ENCODE measurements at places on chromosomes 1 and 21.
A peak's percentile ranks its signal among the peaks of the same experiment; 100 is the strongest.

DNA sequence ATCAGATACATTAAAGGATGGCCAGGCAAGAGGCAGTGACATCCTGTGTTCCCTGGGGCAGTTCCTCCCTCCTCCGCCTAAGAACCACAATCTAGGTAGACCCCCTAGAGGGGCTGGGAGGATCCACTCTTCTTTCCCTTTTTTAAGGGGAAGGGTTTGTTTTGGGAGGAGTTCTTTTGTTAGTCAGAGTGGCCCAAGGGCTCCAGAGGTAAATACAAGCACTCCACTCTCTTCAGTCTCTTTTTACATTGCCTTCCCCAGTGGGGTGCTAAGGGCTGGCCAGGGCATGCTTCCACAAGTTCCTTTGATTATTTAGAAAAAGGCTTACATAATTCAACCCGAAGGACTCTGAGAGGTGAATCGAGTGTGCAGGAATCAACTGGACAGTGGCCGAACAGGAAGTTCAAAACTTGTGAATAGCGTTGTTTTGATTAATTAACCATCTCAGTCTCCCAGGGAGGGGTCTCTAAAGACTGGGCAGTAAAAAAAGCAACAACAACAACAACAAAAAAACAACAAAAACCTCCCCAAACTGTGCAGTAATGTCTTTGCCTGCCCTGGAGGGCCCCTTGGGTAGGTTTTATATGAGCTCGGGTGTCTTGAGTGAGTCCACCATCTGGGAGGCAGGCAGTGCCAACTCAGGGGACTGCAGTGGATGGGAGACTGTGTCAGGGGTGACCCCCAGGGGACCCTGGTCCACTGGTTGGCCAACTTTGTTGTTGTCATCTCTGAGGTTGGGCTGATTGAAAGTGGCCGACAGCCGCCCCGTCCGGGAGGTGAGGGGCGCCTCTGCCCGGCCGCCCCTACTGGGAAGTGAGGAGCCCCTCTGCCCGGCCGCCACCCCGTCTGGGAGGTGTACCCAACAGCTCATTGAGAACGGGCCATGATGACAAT lies 33.2 kb upstream of the ENO1 start:
- H3K36me3 ChIP-seq: peaks cover 52% of the 10 kb centered on the region
- H3K4me3 ChIP-seq: peak overlapping the region; percentile 10
- H3K27me3 ChIP-seq: no peaks in the 10 kb centered on the region
- H3K27ac ChIP-seq: peak overlapping the region; percentile 79

GRCh38 chr1:83574791-83575190 lies 424.1 kb downstream of the TTLL7 start:
- H3K27me3 ChIP-seq: no peaks in the 10 kb centered on the region
- H3K36me3 ChIP-seq: no peaks in the 10 kb centered on the region
- no peaks in the 10 kb centered on the region for H3K4me1 ChIP-seq
- DNase-seq: no peak
- no peak overlapping the region for H3K4me3 ChIP-seq

- H3K27me3 ChIP-seq: peaks cover 59% of the 10 kb centered on the region
- H3K4me1 ChIP-seq: peaks cover 16% of the 10 kb centered on the region
- no peak overlapping the region for H3K27ac ChIP-seq
- no peak for DNase-seq
These were observed 40.1 kb downstream of the PTAFR start for GRCh38 chr1:28136169-28136921.

DNA sequence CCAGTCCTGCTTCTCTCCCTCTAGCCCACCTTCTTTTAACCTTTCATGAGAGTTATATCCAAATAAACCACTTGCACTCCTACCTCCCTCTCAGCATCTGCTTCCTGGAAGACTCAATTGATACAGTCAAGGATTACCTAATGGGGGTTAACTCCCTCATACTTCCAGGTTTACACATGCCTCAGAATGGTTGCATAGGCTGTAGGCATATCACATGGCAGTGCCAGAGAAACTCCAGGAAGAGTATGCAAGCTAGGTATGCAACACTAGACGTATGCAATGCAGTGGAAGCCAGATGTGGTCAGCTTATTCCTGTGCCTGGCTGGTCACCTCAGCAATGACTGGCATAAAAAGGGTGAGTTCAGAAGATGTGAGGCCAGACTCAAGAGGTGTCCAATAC lies 32.7 kb upstream of the VANGL1 start:
- H3K36me3 ChIP-seq: no peaks in the 10 kb centered on the region

DNA sequence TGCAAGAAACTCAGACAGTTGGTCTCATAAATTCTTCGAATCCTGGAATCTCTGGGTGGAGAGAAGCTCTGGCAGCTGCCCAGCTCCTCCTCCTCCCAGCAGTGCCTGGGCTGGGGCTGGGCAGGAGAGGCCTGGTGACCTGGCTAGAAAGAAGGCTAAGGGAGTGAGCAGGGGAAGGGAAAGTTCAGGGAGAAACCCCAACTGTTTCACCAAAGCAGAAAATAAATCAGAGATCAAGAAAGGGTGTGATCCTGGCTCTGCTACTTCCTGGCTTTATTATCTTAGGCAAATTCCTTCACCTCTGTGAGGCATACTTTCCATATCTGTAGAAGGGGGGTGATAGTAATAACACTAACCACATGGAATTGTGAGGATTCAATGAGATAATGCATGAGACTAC lies 8.8 kb upstream of the COL16A1 start:
- no peak overlapping the region for H3K27ac ChIP-seq
- no peaks in the 10 kb centered on the region for H3K36me3 ChIP-seq
- peaks cover 65% of the 10 kb centered on the region for H3K27me3 ChIP-seq
- peaks cover 10% of the 10 kb centered on the region for H3K4me1 ChIP-seq

GRCh38 chr1:214002472-214002871 lies 14.7 kb downstream of the PROX1 start:
- H3K27ac ChIP-seq: no peak overlapping the region
- no peak for DNase-seq
- H3K4me1 ChIP-seq: no peaks in the 10 kb centered on the region
- no peak overlapping the region for H3K4me3 ChIP-seq
- no peaks in the 10 kb centered on the region for H3K27me3 ChIP-seq

GRCh38 chr1:62589321-62589720 lies 8.0 kb upstream of the ANGPTL3 start:
- DNase-seq: no peak
- H3K27ac ChIP-seq: no peak overlapping the region
- no peak overlapping the region for H3K4me3 ChIP-seq
- no peaks in the 10 kb centered on the region for H3K27me3 ChIP-seq
- H3K4me1 ChIP-seq: no peaks in the 10 kb centered on the region

DNA sequence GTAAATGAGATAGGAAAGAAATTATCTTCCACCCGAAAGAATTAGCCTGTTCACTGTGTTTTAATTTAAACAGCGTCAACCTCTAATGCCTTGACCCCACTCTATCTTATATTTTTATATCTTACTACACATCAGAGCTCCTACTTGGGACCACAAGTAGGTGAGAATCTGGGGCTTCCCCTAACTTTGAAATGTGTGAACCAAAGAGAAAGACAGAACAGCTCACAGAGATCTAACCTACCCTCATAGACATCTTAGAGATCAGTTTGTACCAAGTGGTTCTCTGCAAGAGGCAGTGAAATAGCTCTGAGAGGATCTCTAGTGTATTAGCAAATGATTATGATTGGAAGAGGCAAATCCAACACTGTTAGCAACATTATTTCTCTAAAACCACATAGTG lies 31.0 kb upstream of the IFI16 start:
- H3K4me3 ChIP-seq: no peak overlapping the region
- no peak for DNase-seq
- no peaks in the 10 kb centered on the region for H3K4me1 ChIP-seq
- peaks cover 10% of the 10 kb centered on the region for H3K27me3 ChIP-seq
- no peak overlapping the region for H3K27ac ChIP-seq

DNA sequence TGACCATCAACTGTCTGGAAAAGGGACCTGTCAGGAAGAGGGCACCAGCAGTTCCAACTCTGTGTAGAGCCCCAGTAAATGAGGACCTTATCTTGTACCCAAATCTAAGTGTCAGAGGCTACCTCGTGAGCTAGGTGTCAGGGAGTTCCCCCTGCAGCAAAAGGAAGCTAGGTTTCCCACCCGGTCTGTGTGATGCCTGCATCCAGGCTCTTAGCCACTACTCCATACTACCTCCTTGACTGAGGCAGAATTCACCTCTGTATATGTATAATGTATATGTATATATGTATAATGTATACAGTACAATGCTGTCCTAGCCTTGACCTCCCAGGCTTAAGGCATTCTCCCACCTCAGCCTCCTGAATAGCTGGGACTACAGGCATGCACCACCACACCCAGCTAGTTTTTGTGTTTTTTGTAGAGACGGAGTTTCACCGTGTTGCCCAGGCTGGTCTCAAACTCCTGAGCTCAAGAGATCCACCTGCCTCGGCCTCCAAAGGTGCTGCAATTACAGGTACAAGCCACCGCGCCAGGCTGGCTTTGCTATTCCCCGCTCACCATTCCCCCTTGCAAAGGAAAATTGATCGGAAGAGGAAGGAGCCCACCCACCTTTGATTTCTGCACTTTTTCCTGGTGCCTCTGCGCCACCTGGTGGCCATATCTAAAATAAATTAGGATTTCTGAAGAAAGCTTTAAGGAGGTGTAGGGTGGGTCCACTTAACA lies 15.7 kb upstream of the LUZP1 start:
- peaks cover 7% of the 10 kb centered on the region for H3K4me1 ChIP-seq
- peak; percentile 52 for DNase-seq
- no peak overlapping the region for H3K27ac ChIP-seq
- H3K4me3 ChIP-seq: peak overlapping the region; percentile 67
- peaks cover 16% of the 10 kb centered on the region for H3K27me3 ChIP-seq

- H3K27me3 ChIP-seq: peaks cover 2% of the 10 kb centered on the region
- peaks cover 2% of the 10 kb centered on the region for H3K36me3 ChIP-seq
These were observed 137.6 kb upstream of the SGIP1 start for GRCh38 chr1:66396212-66396890.

- H3K36me3 ChIP-seq: peaks cover 2% of the 10 kb centered on the region
- H3K27me3 ChIP-seq: peaks cover 6% of the 10 kb centered on the region
- no peak overlapping the region for H3K4me3 ChIP-seq
- no peak for DNase-seq
These were observed 61.5 kb downstream of the PSMG1 start for GRCh38 chr21:39121600-39122355.

- H3K36me3 ChIP-seq: no peaks in the 10 kb centered on the region
- DNase-seq: no peak
- H3K4me3 ChIP-seq: no peak overlapping the region
- no peak overlapping the region for H3K27ac ChIP-seq
These were observed 12.6 kb downstream of the DAB1 start for GRCh38 chr1:57411262-57411661.

GRCh38 chr1:31587720-31588423 lies 11.6 kb downstream of the TINAGL1 start:
- no peaks in the 10 kb centered on the region for H3K36me3 ChIP-seq
- peaks cover 17% of the 10 kb centered on the region for H3K27me3 ChIP-seq
- H3K4me3 ChIP-seq: no peak overlapping the region
- H3K27ac ChIP-seq: no peak overlapping the region
- H3K4me1 ChIP-seq: peaks cover 3% of the 10 kb centered on the region

DNA sequence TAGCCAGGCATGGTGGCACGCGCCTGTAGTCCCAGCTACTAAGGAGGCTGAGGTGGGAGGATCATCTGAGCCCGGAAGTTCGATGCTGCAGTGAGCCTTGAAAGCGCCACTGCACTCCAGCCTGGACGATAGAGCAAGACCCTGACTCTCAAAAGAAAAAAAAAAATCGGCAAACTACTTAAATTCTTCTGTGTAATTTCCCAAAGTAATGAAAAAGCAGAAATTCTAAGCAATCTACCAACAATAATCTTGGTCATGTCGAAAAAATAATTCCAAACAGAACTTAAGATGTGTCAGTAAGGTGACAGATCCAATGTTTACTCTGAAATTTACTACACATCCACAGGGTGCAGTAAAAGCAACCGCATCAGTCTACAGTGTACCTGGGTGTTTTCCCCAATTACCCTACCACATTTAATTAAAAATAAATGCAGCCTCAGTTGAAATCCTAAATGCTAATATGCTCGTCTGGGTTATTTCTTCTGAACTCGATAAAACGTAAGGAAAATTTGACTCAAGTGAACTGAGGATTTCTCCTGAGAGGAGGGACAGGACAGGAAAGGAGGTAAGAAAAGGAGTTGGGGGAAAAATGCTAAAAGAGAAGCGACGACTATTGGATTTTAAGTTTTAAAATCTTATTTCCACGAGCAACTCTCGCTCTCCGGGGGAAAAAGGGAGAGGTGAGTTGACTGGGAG lies 801 bp downstream of the EPRS1 start:
- H3K27me3 ChIP-seq: no peaks in the 10 kb centered on the region
- peaks cover 15% of the 10 kb centered on the region for H3K4me1 ChIP-seq
- peak overlapping the region; percentile 97 for H3K4me3 ChIP-seq
- peak overlapping the region; percentile 97 for H3K27ac ChIP-seq
- no peak for DNase-seq
- H3K36me3 ChIP-seq: peaks cover 2% of the 10 kb centered on the region

DNA sequence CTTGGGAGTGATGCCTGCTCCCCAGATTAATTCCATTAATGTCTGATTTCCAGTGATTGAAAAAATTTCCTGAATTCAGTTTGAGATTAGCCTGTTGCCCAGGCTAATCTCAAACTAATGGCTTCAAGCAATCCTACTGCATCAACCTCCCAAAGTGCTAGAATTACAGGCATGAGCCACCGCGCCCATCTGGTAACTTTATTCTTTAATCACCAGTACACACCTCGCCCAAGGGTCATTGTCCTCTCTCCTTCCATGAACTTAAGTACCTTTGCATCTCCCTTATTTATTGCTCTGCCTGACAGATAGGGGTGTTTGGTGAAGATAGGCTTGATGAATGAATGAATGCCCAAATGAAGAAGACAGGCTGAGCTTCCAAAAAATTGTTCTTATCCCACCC lies 366.5 kb downstream of the SIPA1L2 start:
- no peak for DNase-seq
- H3K36me3 ChIP-seq: no peaks in the 10 kb centered on the region
- H3K4me1 ChIP-seq: no peaks in the 10 kb centered on the region
- H3K27ac ChIP-seq: no peak overlapping the region
- peaks cover 11% of the 10 kb centered on the region for H3K27me3 ChIP-seq

All from activated naive CD8-positive, alpha-beta T cell treated with anti-CD3 and anti-CD28 coated beads, Interleukin-2, amount 10 ng/mL, durations not matched to agents 7 days and 5 days (primary cell).